Tibial nerve (tissue), 4 donors: ENCODE measurements at places on chromosomes 6 and 20.

- peak; percentile 45 for DNase-seq
Observed at GRCh38 chr20:49584418-49585382, 16.8 kb upstream of the PTGIS start.

DNA sequence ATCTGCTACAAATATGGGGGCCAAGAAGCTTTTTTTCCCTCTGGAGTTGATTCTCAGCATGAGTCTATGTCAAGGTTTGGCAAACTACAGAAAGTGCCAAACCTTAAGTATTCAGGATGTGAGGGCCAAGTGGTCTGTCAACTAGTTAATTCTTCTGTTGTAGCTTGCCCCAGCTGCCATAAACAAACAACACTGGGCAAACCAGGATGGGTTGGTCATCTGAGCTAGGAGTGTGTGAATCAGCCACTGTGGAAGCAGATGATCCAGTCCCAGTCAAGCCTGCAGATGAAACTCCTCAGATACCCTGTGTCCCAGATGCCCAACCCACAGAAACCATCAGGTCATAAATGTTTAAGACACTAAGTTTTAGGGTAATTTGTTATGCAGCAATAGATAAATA lies 103.0 kb upstream of the MOCS1 start:
- no peak for DNase-seq

- DNase-seq: no peak
Observed at GRCh38 chr6:129046526-129046925, 163.6 kb downstream of the LAMA2 start.

- DNase-seq: peak; percentile 54
Observed at GRCh38 chr20:48877304-48877703, 44.2 kb upstream of the ARFGEF2 start.

DNA sequence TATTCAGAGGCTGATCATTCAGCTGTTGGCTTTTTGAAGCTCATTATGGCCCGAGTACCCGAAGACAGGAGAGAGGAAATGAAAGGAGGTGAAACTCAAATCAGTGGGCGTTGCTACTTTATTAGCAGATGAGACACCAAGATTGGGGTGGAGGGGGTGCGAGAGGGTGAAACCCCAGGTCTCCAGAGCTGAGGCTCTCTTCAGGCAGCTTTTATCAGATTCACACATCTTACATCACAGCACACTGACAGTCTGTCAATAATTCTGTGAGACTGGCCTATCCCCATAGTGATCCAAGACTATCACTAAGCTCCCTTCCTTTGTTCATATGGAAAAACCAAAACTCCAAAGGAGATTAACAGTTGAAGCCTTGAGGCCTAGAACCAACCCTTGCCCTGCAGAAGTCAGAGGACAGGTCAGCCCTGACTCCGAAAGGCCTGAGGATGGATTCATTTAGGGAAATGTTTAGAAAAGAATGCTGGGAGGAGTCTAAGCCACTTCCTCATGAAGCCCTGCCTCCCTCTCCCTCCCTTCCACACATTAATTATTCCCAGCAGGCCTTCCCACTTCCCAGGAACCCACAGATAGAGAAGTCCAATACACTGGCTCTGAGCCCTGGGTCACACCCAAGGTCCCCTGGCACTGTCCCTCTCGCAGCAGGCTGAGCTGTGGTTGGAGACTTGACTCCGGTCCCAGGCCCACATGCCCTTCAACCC lies 23.2 kb downstream of the TRERF1 start:
- no peak for DNase-seq

GRCh38 chr20:15242773-15243172 lies 905.4 kb upstream of the FLRT3 start:
- DNase-seq: no peak

DNA sequence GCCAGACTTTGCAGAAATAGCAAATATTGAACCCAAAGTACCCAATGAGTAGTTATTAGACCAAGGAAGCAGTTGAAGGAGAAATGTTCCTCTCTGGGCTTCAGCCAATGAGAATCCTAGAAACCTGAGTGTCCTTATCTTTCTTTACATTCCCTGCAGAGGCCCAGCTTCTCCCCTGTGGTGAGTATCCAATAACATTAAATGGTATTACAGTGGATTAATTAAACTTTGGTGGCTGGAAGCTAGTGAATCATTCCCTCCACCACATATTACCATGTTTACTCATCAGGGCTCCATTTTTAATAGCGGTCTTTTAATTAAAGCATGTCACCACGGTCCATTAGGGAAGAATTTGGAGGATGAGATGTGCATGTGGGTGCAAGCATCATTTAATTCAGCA lies 74.0 kb downstream of the UNC5CL start:
- no peak for DNase-seq

- DNase-seq: no peak
Observed at GRCh38 chr6:148324297-148324985, 18.2 kb upstream of the SASH1 start.

DNA sequence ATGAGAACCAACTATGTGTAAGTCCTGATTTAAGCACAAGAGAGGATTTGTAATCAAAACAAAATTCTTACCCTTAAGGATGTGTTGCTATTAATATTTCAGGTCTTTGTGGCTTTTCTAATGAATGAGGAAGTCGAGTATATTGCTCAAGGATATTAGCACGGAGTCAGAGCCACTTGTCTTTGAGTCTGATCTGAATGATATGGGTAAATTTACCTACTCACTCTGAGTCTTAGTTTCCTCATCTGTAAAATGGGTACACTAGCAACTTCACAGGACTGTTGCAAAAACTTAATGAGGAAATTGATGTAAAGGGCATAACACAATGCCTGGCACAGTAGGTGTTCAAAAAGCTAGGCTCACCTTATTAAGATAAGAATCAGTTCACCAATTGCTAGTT lies 30.0 kb upstream of the QKI start:
- DNase-seq: no peak

DNA sequence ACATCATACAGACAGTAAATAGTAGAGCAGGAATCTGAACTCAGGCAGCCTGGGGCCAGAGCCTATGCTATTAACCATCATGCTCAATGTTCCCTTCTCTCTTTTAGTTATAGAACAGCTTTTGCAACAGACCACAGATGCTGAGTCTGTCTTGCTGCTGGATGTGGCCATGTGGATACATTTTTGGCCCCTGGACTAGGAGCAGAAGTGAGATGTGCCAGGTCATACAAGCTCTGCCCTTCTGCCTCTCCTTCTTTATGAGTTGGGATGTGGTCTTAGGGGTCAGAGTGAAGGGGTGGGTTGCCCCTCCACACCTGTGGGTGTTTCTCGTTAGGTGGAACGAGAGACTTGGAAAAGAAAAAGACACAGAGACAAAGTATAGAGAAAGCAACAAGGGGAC lies 14.6 kb upstream of the AARS2 start:
- DNase-seq: no peak

DNA sequence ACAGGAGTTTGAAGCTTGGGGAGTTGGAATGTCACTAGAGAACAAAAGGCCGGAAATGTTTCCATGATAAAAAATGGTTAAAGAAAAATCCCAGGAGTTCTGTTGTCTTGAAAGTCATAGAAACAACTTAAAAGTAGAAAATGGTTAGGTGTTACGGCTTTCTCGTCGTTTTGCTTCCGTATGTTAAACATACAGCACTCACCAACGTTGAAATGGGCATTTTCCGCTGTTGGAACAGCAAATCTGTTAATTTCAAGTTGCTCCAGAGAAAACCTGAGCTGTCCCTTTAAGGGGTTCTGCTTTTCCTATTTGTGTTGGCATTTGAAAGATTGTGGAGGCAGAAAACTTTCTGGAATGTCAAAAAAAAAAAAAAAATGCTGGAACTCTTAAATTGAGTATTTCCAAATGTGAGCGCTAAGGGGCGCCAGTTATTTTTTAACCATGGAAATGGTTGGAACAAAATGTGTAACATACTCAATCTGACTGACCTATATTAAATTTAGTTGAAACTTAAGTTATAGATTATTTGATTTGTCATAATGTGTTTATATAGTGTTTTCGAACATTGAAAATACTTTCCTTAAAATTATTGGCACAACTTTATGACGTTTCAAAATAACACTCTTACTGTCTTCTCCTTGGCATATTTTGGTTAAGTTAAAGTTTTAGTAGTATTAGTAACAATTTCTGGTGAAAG lies 2.2 kb downstream of the QKI start:
- peak; percentile 80 for DNase-seq
